ENCODE measurements at places on chromosomes 7 and 10. TPM values are rescaled to one million over a fixed set of nuclear protein-coding genes. Genes with fewer than 3 reads are reported as not detected.
A peak's percentile ranks its signal among the peaks of the same experiment; 100 is the strongest.

DNA sequence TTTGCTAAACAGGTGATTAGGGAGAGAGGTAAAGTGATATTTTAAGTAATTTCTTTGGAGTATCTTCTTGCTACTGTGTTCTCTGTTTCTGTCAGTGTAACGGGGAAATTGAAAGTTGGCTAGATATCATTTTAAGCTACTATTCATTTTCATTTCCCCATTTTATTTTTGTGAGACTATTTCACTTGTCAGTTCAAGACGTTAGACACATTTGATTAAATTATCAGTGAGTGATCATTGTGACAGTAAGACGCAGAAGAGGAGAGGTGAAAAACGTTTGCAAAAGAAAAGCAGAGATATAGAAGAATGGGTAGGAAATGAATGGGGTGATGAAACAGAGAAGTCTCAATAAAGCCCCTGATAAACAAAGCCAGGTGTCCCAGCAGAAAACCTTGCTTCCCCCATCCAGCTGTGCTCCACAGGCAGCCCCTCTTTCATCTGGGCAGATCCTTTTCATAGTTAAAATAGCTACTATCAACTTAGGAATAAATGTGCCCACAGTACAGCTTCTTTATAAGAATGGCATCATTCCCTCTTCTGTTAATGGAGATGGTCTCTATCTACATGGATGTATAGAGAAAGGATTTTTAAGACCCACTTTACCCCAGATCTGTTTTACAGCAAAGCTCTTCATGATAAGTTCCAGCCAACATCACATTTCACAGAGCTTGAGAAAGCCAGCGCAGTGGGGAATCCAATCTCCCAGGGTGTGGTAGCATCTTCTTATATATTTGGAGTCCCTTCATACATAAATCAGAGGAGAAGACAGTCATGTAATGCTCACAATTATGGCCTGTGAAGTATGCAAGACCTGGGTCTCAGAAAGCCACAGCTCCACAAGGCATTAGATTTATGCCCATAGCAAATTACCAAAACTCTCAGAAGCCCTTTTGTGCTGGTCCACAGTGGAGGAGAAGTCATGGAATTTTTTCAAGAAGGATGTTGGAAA is 138.1 kb upstream of the ITGB1 start:
- no peak for ATAC-seq

ACSL5 gene
- 3.3 TPM for total RNA-seq

ITIH2 gene
- not detected for total RNA-seq

GATAD1 gene
- total RNA-seq, result 13.1 TPM

DNA sequence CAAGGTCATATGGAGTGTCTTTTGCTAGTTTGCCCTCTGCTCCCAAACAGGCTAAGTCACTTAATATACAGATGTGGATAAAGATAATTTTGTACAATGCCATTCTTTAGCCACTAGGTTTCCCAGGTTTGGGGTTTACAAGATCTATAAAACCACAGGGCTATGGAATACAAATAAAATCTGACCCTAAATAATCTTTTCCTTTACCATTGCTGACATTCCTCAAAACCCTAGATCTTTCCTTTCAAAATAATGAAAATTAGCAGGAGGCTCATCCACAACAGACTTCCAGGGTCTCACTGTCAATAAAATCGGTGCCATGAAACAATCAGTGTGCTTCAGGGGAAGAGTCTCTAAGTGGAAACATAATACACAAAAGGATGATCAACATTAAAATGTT is 148.4 kb downstream of the CPEB3 start:
- ATAC-seq, result no peak

GRCh38 chr7:105831824-105832535 is 44.4 kb downstream of the ATXN7L1 start:
- ATAC-seq, result no peak

WASHC2C gene
- total RNA-seq, result 17.9 TPM

DNA sequence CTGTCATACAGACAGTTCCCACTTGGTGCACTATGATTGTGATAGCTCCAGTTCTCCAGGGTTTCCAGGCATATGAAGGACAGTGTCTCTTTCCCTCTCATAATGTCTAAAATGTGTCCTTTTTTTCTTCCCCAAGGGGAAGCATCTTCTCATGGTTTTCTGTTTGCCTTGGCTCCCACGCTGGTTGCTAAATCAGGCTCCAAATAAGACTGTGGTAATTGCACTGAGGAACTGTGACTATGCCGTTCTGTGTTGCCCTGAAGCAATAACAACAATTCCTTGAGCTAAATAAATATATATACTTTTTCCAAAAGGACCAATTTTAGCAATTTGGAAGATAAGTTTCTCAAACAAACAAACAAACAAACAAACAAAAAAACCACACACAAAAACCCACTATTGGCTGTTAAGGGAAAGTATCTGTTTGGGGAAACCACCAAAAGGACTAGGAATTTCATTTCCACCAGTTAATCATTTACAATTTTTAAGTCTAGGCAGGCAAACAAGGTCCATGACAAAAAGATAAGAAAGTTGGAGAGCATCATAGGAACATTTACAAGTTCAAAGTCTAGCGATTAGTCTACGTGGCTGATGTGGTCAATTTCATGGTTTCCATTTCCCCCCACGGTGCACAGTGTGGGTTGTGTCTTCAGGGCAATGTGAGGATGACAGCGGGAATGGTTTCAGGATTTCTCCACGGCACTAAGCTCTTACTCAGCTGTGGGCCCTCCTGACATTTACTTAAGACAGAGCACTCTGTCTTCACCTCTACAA is 62.4 kb downstream of the THNSL1 start:
- no peak for ATAC-seq

FAM13C gene
- total RNA-seq, result 2.1 TPM

DNA sequence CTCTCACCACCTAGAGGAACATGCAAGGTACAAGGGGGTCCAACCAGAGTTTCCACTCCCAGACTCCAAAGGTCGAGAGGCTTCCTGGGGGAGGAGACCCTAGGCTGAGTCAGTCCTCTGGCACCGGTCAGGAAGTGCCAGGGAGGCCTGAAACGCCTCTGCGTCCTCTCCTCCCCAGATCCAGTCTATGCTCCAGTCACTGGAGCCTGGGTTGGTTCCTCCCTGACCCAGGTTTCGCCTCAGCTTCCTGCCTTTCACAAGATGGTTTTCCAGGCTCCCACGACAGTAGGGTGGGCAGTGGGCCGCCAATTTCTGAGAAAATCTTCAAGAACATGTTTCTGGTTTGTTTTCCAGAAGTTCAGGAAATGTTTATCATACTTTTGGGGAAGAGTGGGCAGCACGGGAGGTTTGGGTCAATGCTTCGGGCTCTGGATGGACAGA is 30.0 kb downstream of the DUSP5 start:
- ATAC-seq, result no peak

DNA sequence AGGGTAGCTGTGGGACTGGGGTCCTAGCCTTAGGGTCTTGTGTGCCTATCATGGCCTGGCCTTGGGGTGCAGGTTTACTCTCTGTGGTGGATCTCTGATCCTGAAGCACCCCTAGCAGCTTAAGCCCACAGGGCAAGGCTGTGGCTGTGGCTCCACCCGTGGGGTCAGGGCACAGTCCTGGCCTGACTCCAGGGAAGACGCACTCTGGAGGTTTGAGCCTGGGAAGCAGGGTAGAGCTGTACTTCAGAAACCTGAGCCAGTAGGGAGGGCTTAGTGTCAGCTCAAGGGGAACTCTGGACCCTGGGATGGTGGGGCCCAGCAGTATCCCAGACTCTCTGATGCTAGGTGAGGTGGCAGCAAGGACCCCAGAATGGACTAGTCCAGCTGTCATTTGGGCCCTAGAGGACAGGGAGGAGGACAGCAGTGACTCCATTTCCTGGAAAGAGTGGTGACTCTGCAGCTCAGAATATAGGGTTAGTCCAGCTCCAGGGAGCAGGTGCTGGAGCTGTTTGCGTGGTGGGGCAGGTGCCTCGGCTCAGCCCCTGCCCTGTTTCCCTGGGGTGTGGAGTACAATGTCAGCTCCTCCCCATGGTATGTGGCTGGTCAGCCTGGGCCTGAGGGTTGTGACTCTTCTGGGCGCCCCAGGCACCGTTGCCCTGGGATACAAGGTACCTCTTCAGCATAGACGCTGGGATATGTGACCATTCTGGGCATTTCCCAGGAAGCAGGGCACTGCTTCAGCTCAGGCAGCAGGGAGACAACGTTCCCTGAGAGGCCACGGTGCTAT is 15.8 kb downstream of the GTPBP4 start:
- ATAC-seq, result peak; percentile 17

- peak; percentile 78 for ATAC-seq
Measured at GRCh38 chr7:96084881-96085553, 236.9 kb downstream of the SLC25A13 start.

DNA sequence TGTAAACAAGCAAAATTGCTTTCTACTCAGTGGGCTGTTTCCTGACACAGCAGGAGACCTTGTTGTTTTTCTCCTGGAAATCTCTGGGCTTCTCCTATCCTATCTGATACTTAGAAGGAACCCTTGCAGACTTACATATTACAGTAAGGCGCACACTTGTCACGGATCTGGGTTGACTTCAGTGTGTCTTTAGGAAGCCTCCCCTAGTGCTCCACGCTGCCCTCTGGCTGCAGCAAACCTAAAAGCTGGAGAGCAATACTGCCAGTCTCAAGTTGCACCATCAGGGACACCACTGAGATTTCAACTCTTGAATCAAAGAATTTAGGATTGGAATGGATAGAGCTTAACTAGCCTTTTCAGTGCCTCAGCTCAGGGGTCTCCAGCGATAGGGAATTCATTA is 495.3 kb downstream of the LRMDA start:
- peak; percentile 77 for ATAC-seq

DNA sequence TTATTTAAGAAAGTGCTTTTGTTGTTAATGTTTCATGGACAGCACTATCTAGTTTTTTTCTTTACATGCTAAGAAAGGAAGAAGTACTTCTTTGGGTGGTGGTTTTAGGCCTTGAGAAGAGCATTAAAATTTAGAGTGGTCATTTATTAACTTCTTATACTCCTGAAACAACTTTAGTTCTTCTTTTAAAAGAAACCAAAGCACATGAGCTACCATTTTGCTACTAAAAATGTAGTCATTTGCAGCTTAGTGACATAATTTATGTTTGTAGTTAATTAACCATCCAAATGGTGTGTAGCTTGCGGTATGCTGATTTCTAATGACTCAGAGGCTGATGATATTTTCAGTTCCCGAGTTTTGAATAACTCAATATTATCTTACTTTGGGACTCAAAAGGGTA is 207.5 kb downstream of the BBS9 start:
- no peak for ATAC-seq

ELFN1 gene
- total RNA-seq, result 0.68 TPM

GRCh38 chr7:112104120-112104519 is 102.1 kb downstream of the DOCK4 start:
- no peak for ATAC-seq

GRCh38 chr10:128540781-128541761 is 414.8 kb upstream of the MKI67 start:
- no peak for ATAC-seq

BTRC gene
- 19.0 TPM for total RNA-seq

PMPCB gene
- total RNA-seq, result 42.0 TPM

DNA sequence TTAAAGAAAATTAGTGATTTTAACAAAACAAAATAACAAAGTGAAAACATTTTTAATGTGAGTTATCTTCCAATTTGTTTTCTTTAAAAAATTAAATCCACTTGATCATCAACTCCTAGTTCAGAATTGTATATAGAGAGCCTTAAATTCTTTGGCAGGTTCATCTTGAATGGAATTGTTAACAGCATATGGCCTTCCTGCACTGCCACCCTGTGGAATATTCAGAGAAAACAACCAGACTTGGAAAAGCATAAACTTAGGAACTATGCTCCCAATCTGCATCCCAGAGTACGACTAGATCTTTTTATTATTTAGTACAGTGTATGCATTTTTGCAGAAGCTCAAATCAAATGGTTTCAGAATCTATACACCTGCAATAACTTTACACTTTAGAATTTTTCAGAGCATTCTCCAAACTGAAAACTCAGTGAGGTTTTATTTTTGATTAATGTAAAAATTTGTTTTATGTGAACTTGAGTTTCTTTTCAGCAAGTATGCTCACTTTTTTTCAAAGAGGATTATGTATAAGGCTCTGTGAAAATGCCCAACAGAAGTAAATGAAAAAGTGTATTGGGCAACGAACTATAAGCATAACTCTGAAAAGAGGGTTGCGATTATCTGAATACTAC is 44.9 kb upstream of the ANK3 start:
- ATAC-seq, result peak; percentile 66

SPAG6 gene
- total RNA-seq, result not detected

GRCh38 chr7:151720280-151720679 is 156.6 kb downstream of the PRKAG2 start:
- ATAC-seq, result no peak

DNA sequence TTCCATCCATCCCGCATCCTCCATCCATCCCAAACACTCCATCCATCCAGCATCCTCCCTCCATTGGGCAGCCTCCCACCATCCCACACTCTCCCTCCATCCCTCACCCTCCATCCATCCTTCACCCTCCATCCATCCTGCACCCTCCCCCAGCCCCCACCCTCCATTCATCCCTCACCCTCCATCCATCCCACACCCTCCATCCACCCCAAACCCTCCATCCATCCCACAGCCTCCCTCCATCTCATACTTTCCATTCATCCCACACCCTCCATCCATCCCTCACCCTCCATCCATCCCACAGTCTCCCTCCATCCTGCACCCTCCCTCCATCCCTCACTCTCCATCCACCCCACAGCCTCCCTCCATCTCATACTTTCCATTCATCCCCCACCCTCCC is 60.4 kb downstream of the FOXI2 start:
- ATAC-seq, result peak; percentile 91

RADIL gene
- 0.20 TPM for total RNA-seq

CDK5 gene
- total RNA-seq, result 11.4 TPM

FAM131B gene
- 0.44 TPM for total RNA-seq

GRCh38 chr7:1287752-1288201 is 55.1 kb downstream of the UNCX start:
- no peak for ATAC-seq

GRCh38 chr10:86036544-86036831 is 330.1 kb downstream of the GRID1 start:
- ATAC-seq, result no peak

GRCh38 chr7:70419526-70420380 is 712.2 kb upstream of the GALNT17 start:
- ATAC-seq, result no peak

DNA sequence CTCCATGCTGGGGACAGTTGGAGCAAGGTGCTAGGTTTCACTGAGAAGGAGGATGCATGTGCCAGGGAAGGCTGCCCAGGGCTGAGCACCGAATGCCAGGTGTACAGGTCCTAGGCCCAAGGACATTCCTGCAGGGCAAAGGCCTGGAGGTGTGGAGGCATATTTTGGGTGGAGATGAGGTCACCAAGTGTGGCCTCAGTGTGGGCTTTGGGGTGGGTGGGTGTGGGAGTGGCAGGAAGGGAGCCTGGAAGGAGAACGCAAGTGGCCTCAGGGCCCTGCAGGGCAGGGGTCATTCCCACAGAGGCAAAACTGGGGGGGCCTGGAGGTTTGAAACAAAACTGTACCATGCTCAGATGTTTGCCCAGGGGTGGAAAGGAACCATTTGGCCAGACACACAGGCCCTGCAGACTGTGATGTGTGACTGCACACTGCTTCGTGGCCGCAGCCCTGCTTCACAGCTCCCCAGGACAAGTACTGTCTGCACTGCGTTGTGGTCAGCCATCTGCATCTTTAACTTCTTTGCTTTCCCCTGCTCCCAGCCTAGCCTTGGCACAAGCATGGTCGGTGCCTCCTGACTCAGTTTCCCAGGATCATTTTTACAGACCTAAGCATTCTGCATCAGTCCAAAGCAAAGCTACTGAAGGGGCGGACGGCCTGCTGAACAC is 5.1 kb downstream of the PLPP4 start:
- no peak for ATAC-seq

GPER1 gene
- total RNA-seq, result 1.6 TPM

Measured in esophagus mucosa (tissue), 1 donor.